Ascending aorta (tissue), 2 donors: ENCODE measurements at places on chromosomes 5 and 9. TPM values are rescaled to one million over a fixed set of nuclear protein-coding genes. Genes with fewer than 3 reads are reported as not detected.

DNA sequence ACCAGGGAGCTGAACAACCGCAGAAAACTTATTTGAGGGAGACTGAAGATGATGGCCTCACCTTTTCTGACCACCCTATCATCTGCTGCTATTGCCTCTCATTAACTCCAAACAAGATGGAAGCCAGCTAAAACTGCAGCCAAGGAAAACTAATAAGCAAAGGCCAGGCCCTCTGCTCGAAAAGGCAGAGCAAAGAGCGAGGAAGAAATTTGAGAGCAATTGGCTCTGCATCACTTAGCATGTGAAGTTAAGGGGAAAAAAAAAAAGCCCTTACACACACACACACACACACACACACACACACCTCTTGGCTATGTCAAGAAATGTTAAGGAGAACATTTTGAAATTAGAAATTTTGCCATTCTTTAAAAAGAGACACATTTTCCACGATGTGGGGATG, 228.1 kb upstream of the CYLC2 start:
- H3K27ac ChIP-seq: no peak overlapping the region

DNA sequence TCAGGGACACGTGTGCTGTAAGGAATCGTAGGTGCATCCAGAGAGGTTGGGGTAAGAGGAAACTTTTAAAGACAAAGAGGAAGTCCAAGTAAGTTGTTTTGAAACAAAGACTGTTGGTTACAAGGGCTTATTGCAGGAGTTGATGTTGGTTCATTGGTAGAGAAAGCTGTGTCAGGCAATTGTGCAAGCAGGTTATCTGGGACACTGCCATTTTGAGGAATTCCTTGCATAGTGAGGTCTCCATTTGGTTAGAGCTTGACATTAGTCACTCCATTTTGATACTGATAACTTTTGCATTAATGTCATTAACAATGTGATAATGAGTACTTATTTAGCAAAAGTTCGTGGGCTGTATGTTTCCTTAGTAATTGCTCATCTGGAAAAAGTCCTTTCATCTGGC, 24.9 kb downstream of the CNOT6 start:
- no peak for DNase-seq
- H3K4me3 ChIP-seq: no peak overlapping the region
- no peaks in the 10 kb centered on the region for H3K27me3 ChIP-seq
- H3K36me3 ChIP-seq: no peaks in the 10 kb centered on the region
- no peak overlapping the region for H3K27ac ChIP-seq

DNA sequence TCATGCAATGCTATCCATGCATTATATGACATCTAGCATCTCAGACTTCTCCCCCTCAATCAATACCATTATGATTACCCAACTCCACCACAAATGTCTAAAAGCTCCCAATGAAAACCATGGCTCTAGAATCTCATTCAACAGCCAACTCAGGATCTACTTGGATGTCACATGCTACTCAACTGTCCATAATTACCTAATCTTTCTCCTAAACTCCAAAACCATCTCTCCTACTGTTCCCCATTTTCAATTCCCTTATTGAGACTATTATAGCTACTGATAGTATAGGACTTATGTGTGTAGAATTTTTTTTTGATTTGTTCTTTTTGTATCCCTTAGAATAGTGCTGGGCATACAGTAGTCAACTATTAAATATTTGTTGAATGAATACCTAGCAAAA, 8.2 kb upstream of the STRBP start:
- DNase-seq: no peak
- H3K36me3 ChIP-seq: no peaks in the 10 kb centered on the region
- no peaks in the 10 kb centered on the region for H3K27me3 ChIP-seq
- H3K4me1 ChIP-seq: no peaks in the 10 kb centered on the region

GRCh38 chr5:77761606-77762005, 14.5 kb downstream of the TBCA start:
- H3K4me3 ChIP-seq: no peak overlapping the region
- no peaks in the 10 kb centered on the region for H3K27me3 ChIP-seq
- H3K27ac ChIP-seq: no peak overlapping the region
- H3K4me1 ChIP-seq: no peaks in the 10 kb centered on the region
- DNase-seq: no peak

- H3K36me3 ChIP-seq: no peaks in the 10 kb centered on the region
- H3K4me1 ChIP-seq: no peaks in the 10 kb centered on the region
- DNase-seq: no peak
- H3K27me3 ChIP-seq: no peaks in the 10 kb centered on the region
- no peak overlapping the region for H3K27ac ChIP-seq
- no peak overlapping the region for H3K4me3 ChIP-seq
These were observed 19.2 kb downstream of the DOCK2 start for GRCh38 chr5:169656125-169656901.

- no peak overlapping the region for H3K27ac ChIP-seq
- no peaks in the 10 kb centered on the region for H3K36me3 ChIP-seq
- DNase-seq: no peak
- H3K4me3 ChIP-seq: no peak overlapping the region
These were observed 282.6 kb downstream of the SMARCA2 start for GRCh38 chr9:2297771-2298170.

DNA sequence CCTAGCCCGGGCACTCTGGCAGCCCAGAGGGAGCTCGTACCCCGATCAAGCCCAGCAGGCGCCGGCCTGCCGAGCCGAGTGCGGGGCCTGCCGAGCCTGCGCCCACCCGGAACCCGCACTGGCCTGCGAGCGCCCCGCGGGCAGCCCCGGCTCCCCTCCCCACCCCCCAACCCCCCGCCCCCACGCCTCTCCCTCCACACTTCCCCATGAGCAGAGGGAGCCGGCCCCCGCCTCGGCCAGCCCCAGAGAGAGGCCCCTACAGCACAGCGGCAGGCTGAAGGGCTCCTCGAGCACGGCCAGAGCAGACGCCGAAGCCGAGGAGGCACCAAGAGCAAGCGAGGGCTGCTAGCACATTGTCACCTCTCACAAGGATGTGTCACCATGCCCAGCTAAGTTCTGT, 36.2 kb upstream of the CCDC180 start:
- H3K36me3 ChIP-seq: no peaks in the 10 kb centered on the region
- H3K27ac ChIP-seq: no peak overlapping the region
- DNase-seq: no peak
- H3K4me1 ChIP-seq: no peaks in the 10 kb centered on the region

DNA sequence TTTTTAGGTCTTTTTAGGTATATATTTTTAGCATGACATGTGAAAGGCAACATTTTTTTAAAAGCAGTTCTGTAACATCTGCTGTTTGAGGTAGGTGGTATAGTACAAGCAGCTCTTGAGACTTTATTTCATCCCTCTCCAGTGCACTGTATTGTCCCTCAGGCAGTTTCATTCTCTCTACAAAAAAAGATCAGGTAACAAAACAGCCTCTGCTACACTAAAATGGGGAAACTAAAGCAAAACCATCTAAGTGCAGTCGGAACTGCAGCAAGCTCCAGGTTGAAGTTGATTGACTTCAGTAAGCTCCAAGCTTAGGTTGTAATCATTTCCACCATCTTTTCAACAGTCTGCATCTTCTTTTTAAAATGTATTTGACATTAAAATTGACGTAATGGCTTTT, 195.6 kb downstream of the DEPDC1B start:
- H3K36me3 ChIP-seq: no peaks in the 10 kb centered on the region
- H3K27ac ChIP-seq: no peak overlapping the region
- H3K4me3 ChIP-seq: no peak overlapping the region
- H3K27me3 ChIP-seq: no peaks in the 10 kb centered on the region

GRCh38 chr9:95327239-95327865, 9.8 kb upstream of the FANCC start:
- no peak overlapping the region for H3K27ac ChIP-seq
- DNase-seq: no peak
- H3K27me3 ChIP-seq: no peaks in the 10 kb centered on the region
- no peaks in the 10 kb centered on the region for H3K36me3 ChIP-seq

DNA sequence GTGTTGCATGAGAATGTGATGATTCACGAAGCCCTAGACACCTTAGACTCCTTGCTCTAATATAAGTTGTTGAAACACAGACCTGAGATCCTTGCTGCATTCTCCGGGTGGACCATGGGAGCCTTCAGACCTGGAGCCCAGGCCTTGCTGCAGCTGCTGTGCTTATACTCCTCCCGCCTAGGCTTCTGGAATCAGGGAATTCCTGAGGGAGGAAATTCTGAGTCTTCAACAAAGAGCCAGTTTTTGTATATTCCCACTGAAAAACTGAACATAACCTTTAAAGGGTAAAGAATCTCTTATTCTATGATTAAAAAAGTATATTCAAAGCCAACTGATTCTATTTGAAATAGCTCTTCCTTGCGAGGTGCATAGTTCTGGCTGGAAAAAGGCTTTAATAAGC, 245.1 kb upstream of the ELAVL2 start:
- no peaks in the 10 kb centered on the region for H3K36me3 ChIP-seq
- no peak overlapping the region for H3K4me3 ChIP-seq
- H3K27ac ChIP-seq: no peak overlapping the region
- no peaks in the 10 kb centered on the region for H3K27me3 ChIP-seq

DNA sequence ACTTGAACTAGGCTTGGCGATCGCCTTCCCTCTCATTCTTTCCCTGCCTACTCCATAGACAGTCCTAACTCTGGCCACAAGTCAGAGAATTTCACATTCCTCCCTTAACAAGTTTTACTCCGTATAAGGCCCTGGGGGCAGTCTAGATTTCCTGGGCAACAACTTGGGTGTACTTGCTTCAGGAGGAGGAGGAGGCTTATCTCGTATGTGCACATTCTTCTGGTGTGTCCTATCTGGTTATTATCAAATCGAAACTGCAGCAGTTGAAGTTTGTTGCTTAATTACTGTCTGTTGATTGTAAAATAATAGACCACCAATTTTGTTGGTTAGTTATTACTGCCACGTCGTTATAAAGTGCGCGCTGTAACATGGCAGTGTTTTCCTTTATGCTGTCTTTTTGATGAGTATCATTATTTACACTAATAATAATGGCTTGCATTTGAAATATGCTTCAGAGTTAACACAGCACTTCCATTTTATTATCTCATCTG, 42.0 kb downstream of the PIP5K1B start:
- H3K27me3 ChIP-seq: no peaks in the 10 kb centered on the region
- H3K4me3 ChIP-seq: no peak overlapping the region
- H3K4me1 ChIP-seq: no peaks in the 10 kb centered on the region
- DNase-seq: no peak

DNA sequence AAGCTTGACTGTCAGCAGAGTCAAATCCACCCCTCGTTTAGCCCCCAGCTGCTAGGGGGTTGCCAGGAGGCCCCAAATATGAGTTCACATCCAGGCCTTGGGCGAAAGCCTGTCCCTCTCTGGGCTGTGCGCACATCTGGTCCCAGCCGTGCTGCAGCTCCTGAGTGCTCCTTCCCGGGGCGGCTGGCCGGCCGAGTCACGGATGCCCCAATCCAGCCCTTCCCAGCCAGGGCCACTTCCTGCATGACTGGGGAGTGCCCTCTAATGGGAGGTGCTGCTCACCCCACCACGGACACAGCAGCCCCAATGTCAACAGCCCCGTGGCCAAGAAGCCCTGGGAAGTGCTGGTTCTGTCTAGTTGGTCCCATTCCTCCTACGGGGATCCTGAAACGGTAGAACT, 103.5 kb upstream of the FCN2 start:
- H3K36me3 ChIP-seq: peaks cover 63% of the 10 kb centered on the region
- peaks cover 3% of the 10 kb centered on the region for H3K4me1 ChIP-seq
- no peak for DNase-seq
- H3K27me3 ChIP-seq: no peaks in the 10 kb centered on the region
- no peak overlapping the region for H3K4me3 ChIP-seq

DNA sequence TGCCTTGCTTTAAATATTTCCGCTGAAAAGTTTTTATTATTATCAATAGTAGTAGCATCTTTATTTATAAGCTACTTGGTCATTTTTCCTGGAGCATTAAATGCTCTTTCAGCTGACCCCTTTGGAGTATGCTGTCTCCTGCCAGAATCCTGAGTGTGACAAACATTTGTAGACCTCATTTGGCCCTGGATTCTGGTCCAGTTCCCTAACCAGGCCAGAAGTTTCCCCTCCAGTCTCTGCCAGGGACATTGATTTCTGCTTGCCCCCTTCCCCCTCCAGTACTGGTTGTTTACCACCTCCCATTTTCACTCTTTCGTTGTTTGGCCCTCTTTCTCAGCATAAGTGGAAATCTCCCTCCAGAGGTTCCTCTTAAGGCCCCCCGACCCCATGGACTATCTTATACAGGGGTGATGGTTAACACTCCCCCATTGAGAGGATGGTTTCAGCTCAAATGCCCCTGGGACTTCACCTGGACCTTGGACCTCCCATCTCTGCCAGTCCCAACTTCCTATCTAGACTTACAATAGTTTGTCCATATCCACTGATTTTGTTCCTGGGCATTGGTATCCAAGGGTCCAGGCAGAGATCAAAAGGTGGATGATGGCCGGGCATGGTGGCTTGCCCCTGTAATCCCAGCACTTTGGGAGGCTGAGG, 24.6 kb upstream of the COL27A1 start:
- no peak for DNase-seq
- H3K4me1 ChIP-seq: no peaks in the 10 kb centered on the region
- no peaks in the 10 kb centered on the region for H3K36me3 ChIP-seq
- H3K4me3 ChIP-seq: no peak overlapping the region
- no peaks in the 10 kb centered on the region for H3K27me3 ChIP-seq

DNA sequence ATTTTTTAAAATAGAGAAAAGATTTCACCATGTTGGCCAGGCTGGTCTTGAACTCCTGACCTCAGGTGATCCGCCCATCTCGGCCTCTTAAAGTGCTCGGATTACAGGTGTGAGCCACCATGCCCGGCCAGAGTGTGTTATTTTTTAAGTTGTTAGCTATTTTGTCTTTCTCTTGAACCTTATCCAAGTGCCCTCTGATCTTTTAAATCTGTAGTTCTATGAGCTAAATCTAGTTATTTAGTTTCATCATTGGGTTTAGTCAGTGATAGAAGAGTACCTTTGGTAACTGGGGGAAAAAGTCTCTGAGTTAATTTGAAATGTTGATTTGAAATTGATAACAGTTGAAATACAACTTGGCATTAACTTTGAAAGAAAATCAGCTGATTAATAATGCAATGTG, 88.3 kb downstream of the NNT start:
- H3K27ac ChIP-seq: no peak overlapping the region
- DNase-seq: no peak
- no peak overlapping the region for H3K4me3 ChIP-seq
- peaks cover 1% of the 10 kb centered on the region for H3K4me1 ChIP-seq
- H3K27me3 ChIP-seq: no peaks in the 10 kb centered on the region

DNA sequence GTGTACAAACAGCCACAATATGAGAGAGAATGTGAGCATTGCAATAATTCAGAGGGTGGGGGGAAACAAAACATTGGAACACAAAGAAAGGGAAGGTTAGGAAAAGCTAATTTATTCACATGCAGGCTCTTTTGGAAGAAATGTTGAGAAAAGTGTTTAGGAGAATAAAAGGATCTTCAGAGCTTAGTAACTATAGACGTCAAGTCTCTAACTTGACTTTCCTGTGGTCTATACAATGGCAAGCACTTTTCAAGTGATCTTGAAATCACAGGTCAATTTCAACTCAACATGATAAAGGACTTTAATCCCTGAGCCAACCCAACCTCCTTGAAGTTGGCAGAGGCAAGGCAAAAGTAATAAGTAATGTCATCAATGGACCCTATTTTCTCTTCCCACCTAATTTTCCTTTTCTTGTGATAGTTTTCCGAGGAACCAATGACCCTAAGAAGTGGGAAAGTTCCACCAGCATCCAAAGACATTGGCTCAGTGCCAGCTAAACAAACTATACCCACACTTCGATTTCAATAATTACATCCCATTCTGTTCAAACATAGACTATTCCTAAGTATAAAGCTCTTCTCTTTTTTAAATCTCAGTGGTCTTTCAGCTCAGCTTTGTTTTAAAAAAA, 23.7 kb downstream of the RFK start:
- no peak for DNase-seq
- no peak overlapping the region for H3K27ac ChIP-seq
- peaks cover 8% of the 10 kb centered on the region for H3K4me1 ChIP-seq
- H3K36me3 ChIP-seq: no peaks in the 10 kb centered on the region

Gene SPATA31C1
- not detected for total RNA-seq

Gene OR2K2
- not detected for total RNA-seq

Gene SERINC5
- total RNA-seq: 3.4 TPM

Gene PTBP3
- total RNA-seq: 21.3 TPM

Gene SPINK13
- not detected for total RNA-seq
